ENCODE measurements at places on chromosomes 12 and 14. TPM values are rescaled to one million over a fixed set of nuclear protein-coding genes. Genes with fewer than 3 reads are reported as not detected.

The NOVA1 gene
- total RNA-seq, result 0.93 TPM

GRCh38 chr12:96045566-96045965 lies 10.2 kb upstream of the LTA4H start:
- DNase-seq, result no peak

The MMP17 gene
- total RNA-seq, result 2.1 TPM

- no peak for DNase-seq
Observed at GRCh38 chr14:99272899-99273765, 1.1 kb upstream of the BCL11B start.

DNA sequence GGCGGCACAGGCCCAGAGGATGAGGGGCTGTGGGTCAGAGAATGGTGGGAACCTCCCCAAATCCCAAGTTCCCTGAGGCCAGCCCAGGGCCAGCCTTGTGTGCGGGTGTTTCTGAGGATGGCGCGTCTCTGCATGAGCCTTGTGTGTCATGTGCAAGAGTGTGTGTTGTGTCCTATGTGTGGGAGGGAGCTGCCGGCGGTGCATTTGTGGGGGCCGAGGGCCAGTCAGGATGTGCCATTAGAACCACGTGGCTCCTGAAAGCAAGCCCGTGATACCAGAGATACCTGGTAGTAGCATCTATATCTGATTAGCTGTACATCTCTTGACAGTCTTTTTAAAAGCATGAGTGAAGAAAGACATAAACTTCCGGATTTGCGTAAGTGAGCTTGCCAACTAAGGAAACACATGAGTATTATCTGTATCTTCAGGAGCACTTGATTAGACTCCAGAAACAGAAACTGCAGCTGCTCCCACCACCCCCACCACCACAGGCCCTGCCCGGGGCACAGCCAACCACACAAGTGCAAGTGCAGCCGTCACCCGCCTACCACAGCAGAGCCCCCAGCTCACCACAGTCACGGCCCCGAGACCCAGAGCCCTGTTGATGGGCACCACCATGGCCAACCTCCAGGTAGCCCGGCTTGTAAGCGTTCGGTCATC lies 19.2 kb downstream of the DDX51 start:
- no peak for DNase-seq

Measured in right atrium auricular region (tissue), 2 donors.